ENCODE measurements at places on chromosomes 2 and 18.

- no peak for DNase-seq
Measured at GRCh38 chr2:218043100-218043499, 26.0 kb upstream of the RUFY4 start.

- no peak for DNase-seq
Measured at GRCh38 chr2:159506764-159507440, 109.4 kb downstream of the BAZ2B start.

- DNase-seq: no peak
Measured at GRCh38 chr18:74422541-74422940, 34.6 kb downstream of the DIPK1C start.

DNA sequence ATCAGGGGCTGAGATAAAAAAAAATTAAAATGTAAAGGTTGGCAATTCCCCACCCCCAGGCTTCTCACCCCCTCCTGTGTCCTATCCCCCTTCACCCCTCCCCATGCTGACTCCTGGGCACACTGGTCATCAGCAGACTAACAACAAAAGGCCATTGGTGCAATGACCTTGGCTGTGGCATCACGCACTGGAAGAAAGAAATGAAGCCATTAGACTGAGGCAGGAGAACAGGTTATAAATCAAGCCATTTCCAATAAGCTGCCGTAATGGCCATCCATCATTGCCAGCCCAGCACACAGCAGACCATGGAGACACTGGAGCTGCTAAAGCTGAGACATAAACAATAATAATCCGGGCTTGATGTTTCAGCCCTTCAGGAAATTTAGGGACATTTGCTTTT, 342.4 kb upstream of the ETAA1 start:
- DNase-seq: peak; percentile 39

GRCh38 chr2:46647041-46647440, 167.7 kb downstream of the TMEM247 start:
- DNase-seq: no peak

- DNase-seq: peak; percentile 87
Measured at GRCh38 chr2:218032336-218033171, 29.8 kb upstream of the TNS1 start.

Measured in esophagus muscularis mucosa (tissue), 4 donors.